Stimulated activated effector memory CD8-positive, alpha-beta T cell treated with anti-CD3 and anti-CD28 coated beads, Interleukin-12 subunit alpha, Interleukin-12 subunit beta, amount 100 ng/mL, for 72 hours (primary cell): ENCODE measurements at places on chromosomes 4 and X.
A peak's percentile ranks its signal among the peaks of the same experiment; 100 is the strongest.

- DNase-seq: no peak
Observed at GRCh38 chr4:166323250-166323649, 450.2 kb downstream of the TLL1 start.

DNA sequence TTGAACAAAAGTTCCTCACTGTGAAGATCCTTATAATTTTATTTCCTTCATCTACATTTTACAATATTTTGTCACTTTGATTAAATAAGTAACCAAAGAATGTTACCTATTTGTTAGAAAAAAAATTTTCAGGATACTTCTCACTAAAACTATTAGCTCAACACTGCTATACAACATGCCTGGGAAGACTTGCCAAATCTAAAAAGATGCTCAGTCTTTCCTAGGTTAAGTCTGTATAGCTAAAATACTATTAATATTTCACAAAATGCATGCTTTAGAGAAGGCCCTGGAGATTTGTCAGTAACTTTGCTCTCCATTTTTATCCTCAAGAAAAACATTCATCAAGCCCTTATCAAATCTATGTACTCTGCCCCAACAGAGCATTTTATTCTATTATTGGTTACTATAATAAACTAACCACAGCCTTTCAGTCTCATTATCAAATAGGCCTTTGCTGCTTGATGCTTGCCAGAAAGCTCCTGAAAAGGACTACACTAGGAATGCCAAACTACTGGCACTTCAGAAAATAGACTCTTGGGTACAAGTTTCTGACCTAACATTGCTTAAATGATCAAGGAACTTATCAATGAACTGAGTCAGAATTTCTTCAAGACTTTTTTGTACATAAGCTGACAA is 17.7 kb downstream of the NEK1 start:
- no peak for DNase-seq

DNA sequence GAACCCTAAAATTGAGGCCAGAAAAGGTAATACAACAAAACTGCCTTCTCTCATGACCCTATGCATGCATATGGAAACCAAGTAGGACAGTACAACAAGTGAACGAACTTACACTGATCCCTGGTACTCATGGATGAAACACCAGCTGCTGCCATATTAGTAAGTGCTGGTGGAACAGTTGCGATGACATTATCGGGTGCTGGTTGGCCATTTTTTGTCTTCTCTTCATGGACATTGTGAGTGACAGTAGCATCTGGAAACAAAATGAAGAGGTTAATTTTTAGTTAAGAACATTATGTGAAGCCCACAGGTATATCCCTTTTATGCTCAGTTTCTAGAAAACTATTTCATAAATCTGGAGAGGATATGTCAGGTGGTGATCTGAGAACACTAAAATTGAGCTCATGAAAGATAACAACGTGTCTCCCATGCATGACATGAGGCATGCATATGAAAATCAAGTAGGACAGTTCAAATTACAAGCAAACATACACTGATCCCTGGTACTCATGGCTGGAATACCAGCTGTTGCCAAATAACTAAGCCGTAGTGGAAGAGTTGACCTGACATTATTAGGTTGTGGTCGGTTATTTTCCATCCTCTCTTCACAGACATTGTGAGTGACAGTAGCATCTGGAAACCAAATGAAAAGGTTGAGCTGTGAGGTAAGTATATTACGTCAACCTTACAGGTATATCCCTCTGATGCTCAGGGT is 74.2 kb upstream of the CT45A1 start:
- DNase-seq: no peak

DNA sequence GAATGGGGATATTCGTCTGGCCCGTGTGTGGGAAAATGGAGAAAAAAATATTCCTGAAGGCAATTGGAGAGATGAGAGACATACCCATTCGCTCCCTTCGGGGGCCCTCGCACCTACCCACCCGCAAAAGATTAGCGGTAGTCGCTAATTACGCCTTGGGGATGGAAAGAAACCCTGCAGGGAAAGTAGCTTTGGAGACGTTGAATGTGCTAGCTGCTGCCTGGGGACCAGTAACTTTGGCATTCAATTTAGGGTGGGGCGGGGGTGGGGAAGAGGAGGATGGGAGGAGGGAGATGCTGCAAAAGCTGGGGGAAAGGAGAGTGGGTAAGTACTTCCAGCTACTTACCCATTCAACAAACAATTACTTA is 407 bp upstream of the ZC4H2 start:
- DNase-seq: no peak

DNA sequence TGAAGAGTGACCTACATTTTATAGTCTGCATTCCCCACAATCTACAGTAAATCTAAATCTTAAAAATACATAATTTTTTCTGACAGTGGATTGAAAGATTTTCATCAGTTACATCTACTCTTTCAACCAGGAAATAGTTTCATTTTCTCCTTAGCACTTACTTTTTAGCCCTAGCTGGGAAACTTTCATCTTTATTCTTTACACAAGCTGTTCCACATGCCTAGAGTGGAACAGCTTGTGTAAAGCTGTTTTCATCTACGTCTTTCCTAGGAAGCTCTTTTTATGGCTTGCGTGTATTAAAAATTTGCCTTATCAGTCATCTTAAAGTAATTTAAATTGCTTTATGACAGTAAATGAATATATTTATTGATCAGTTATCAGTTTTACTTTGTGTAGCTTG is 40.5 kb downstream of the RBPJ start:
- no peak for DNase-seq

- DNase-seq: no peak
Observed at GRCh38 chr4:1767770-1768366, 25.2 kb upstream of the FGFR3 start.

DNA sequence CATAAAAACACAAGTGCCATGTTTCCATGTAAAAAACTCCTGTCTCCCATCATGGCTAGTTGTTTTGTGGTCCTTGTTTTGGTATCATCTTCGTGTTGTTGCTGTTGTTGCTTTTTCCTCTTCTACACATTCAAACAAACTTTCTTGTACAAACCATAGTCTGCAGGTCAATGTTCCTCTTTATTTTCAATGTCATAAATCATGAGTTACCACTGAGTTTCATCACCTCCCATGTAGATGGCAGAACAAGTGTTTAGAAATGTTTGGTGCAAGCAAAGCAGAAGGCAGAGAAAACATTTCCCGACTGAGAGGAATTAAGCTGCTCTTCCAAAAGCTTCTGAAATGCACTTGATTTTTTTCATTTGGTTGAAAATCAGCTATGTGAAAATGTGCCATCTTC is 166.0 kb downstream of the ANTXR2 start:
- no peak for DNase-seq

GRCh38 chr4:68021185-68021584 is 57.9 kb upstream of the TMPRSS11A start:
- no peak for DNase-seq

- DNase-seq: no peak
Observed at GRCh38 chrX:131802836-131803626, 220.1 kb upstream of the STK26 start.

DNA sequence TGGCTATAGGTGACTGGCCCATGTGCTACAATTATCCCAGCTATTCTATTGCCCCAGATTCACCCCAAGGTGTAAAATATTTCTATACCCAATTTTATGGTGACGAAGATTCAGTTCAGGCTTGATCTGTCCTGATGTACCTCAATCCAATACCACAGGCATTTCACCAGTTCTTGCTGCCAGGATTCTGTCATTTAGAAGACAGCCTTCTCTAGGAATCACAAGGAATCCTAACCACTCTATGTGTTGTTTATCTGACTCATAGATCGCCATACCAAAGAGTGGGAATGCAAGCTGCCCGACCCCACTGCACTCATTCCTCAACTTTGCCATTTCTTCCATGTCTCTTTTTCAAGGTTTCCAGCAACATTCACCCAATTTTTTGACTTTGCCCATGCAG is 355.0 kb upstream of the EMCN start:
- no peak for DNase-seq

DNA sequence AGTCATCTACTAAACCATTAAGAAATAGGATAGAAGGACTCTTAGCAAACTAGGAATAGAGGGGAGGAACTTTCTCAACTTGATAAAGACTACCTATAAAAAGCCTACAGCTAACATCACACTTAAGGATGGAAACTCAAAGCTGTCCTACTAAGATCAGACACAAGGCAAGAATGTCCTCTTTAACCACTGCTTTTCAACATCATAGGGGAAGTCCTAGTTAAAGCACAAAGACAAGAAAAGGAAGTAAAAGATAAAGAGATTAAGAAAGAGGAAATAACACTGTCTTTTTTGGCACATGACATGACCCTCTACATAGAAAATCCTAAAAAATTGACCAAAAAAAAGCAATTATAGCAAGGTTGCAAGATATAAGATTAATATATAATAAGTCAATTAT is 136.6 kb downstream of the FBXW7 start:
- DNase-seq: no peak

- DNase-seq: no peak
Observed at GRCh38 chr4:154502111-154502510, 10.5 kb upstream of the DCHS2 start.

DNA sequence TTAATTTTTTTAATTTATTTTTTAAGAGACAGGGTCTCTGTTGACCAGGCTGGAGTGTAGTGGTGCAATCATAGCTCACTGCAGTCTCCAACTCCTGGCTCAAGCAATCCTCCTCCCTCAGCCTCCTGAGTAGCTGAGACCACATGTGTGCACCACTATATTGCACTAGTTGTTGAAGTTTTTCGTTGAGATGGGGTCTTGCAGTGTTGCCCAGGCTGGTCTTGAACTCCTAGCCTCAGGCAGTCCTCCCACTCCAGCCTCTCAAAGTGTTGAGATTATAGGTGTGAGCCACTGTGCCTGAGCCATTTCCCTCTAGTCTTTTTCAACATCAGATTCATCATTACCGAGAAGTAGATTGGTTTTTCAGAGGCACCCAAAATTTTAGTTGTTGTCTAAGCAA is 165.7 kb downstream of the DCLK2 start:
- no peak for DNase-seq

GRCh38 chrX:23938690-23939089 is 30.9 kb downstream of the CXorf58 start:
- no peak for DNase-seq

DNA sequence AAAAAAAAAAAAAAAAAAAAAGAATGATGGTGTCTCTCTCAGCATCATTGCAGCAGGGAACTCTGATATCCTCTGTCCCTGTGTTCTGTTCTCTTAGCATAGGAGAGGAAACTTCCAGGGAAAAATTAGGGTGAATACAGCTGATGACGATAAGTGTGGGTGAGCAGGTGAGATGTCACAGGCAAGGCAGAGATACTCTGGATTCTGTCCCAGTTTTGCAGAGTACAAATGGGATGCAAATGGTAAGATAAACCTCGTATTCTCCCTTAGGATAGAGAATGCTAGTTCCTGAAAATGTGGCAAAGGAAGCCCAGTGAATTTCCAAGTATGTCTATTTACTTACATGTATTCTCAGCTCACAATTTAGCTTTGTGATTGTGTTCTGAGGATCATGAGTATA is 671.6 kb upstream of the BOD1L1 start:
- no peak for DNase-seq

DNA sequence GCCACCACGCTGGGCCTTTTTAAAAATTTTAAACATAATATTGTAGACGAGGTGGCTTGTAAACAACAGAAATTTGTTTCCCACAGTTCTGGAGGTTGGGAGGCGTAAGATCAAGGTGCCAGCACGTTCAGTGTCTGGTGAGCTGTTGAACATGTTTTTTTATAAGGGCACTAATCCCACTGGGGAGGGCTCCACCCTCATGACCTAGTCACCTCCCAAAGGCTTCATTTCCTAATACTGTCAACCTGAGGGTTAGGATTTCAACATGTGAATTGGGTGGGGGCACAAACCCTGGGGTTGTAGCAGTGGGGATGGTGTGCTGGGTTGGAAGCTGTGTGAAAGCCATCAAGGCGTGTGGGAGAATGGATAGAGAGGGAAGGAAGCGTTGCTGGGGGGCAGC is 27.6 kb downstream of the TBC1D14 start:
- no peak for DNase-seq

- no peak for DNase-seq
Observed at GRCh38 chr4:10413177-10413576, 44.0 kb downstream of the ZNF518B start.

DNA sequence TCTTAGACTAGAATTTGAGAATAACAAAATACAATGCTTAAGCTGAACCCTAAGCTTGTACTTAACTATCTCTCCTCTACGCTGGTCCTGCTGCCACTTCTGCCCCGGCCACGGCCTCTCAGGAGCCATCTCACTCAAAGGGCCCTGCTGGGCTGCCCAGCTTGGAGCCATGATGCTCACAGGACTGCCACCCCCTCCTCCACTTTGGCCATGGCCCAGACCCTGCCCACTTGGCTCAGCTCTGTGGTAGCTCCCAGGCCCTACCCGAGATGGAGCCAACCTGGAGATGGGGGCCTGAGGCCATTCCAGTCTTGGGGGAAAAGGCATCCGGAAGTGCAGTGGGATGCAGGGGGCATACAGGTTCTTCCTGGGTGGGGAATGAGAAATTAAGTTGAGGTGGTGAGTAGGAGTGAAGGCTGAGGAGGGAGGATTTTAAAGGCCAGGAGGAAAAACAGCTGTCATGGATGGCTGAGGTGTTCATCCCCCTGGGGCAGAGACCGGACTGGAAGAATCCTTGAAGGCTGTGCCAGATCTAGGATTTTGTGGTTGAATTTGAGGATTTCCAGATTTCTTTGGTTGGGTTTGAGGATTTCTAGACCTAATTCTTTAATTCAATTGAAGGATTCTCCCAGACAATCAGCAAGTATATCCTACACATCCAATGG is 824 bp downstream of the SASH3 start:
- no peak for DNase-seq

DNA sequence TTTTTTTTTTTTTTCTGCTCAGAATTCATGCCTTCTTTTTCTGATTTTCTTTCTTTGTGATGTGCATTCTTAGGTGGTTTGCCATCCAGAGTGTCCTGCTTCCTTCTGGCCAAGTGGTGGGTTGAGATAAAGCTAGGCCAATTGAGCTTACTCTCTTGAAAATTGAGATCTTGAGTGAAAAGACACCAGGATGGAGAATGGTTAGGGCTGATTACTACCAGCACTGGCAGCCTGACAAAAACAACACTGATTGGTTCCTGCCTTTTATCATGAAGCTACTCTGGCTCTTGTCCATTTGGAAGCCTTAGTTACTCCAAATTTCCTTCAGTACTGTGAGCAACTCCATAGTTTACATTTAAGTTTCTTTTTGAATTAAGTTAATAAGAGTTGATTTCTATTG is 404.0 kb downstream of the PPARGC1A start:
- DNase-seq: no peak

GRCh38 chr4:61293707-61294400 is 93.7 kb downstream of the ADGRL3 start:
- DNase-seq: no peak

- DNase-seq: peak; percentile 4
Observed at GRCh38 chrX:137052643-137053235, 18.9 kb upstream of the GPR101 start.

- no peak for DNase-seq
Observed at GRCh38 chr4:153520801-153521329, 54.7 kb downstream of the TMEM131L start.

DNA sequence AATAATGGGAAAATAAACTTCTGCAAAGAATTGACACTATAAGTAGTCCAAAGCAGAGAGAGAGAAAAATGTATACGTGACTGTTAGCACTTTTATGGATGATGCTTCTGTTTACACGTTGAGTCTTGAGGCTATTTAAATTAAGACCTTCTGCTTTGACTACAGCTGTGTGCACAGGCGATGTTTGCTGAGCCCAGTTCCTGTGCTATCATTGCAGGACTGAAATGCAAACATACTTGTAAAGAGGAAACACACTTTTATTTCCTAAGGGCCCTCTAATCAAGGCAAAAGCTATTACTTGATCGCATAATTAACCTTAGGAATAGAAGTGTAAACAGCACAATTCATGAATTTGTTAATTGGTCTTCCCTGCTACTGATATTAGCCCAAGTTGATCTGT is 226.9 kb downstream of the FBXW7 start:
- no peak for DNase-seq
